IPS DF 6.9 (cell line): ENCODE measurements at places on chromosomes 7 and 10.

DNA sequence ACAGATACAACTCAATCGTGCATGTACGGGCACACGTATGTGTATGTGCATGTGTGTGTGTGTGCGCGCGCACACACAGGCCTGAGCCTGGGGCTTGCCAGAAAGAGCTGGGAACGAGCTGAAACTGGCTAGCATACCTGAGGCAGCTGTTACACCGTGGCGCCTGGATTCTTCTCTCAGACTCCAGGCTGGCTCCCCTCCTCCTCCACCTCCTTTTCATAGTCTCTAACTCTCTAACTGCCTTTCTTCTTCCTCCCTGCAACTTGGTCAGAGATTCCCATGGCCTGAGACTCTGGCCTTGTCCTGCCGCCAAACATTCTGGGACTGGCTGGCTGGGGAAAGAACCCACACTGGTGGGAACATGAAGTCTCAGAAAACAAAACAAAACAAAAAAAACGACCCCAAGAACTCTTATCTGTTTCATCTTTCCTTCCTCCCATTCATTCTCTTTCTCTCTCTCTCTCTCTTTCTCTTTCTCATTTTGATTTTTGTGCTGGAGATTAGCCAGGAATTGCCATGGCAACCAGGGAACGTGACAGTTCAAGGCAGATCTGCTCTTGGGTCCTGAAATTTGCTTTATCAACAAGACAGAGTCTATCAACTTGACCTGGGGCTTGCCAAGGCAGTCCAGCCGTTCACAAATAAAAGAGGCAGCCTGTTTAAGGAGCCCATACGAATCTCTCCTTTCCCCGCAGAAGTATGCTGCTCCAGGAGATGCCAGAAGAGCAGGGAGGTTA, 76.8 kb upstream of the SEM1 start:
- DNase-seq, result peak; percentile 31

GRCh38 chr10:36872702-36873393, 252.6 kb upstream of the ANKRD30A start:
- no peak for DNase-seq

DNA sequence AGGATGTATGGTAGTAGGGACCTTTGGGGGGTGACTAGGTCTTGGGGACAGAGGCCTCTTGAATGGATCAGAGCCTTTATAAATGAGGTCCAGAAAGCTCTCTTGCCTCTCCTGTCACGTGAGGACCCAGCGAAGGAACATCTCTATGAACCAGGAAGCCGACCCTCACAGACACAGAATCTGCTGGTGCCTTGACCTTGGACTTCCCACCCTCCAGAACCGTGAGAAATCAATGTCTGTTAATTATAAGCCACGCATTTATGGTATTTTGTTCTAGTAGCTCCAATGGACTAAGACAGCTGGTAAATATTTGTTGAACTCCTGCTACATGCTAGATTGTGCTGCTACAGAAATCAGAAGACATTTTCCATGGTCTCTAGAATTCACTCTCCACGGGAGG, 276.9 kb downstream of the SFMBT2 start:
- DNase-seq, result no peak

DNA sequence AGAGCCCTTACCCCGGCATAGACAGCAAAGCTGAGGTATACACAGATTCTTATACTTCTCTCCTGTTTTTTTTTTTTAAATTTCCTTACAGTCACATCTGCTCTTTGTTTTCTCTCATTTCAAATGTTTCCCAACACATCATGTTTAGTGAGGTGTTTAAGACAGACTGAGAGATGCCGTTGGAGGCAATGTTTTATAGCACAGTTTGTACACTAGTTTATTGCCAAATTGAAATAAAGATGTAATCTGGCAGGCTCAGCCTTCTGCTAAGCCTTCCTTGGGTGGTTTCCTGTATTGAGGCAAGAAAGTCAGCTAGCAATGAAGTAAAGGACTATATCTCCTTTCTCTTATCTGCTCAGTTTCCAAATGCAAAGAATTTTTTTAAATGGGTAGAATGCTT, 393.4 kb downstream of the SORCS1 start:
- no peak for DNase-seq

DNA sequence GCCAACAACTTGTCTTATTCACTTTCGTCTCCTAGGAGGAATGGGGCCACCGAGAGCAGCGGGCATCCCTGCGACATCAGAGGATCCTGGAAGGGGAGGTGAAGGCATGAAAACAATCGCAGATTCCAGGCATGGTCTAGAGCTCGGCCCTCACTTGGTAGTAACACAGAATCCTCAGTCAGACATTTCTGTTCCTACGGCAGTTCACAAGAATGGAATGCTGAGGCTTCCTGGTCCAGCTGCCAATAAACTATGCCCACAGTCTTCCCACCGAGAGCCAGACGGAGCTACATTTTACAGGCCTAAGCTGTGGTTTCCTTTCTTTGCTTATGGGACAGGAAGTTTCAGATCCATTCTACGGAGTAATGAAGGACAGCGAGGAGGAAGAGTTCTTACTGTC, 75.8 kb downstream of the OR13A1 start:
- DNase-seq, result no peak

- no peak for DNase-seq
Observed at GRCh38 chr7:77831481-77831880, 32.9 kb downstream of the PHTF2 start.

- DNase-seq, result no peak
Observed at GRCh38 chr10:77430530-77430929, 207.1 kb downstream of the KCNMA1 start.

DNA sequence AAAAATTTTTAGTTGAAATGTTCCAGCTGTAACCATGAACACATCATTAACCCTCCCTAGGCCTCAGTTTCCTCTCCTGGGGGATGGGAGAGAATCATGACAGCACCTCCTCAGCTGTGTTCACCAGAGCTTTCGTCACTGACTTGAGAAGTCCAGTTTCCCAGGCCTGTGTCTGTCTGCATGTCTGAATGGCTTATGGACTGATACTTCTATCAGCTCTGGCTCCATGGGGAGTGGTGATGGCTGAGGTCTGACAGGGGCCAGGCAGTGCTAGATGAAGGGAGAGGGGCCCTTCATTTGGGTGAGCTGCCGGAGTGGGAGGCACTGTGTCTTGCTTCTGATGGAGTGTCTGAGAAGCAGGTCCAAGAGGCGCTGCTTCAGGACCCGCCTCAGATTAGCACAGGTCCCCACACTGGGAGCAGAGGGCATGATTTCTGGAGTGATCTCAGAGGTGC, 192.9 kb downstream of the PTPN20 start:
- DNase-seq, result no peak

DNA sequence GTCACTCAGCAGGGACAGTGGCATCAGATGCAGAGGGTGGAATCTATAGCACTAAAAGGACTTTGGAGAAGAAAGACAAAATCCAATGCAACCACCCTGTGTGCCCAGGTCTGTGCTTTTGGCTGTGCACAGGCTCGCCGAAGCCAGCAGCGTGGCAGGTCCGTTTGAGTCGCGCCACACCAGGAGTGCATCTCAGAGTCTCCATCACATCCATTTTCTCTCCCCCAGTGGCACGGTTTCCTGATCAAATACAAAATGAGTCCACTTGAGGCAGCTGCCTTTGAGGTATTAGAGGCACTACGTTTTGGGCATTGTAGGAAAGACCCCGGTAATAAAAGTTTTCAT, 23.4 kb upstream of the PROSER2 start:
- DNase-seq, result no peak

DNA sequence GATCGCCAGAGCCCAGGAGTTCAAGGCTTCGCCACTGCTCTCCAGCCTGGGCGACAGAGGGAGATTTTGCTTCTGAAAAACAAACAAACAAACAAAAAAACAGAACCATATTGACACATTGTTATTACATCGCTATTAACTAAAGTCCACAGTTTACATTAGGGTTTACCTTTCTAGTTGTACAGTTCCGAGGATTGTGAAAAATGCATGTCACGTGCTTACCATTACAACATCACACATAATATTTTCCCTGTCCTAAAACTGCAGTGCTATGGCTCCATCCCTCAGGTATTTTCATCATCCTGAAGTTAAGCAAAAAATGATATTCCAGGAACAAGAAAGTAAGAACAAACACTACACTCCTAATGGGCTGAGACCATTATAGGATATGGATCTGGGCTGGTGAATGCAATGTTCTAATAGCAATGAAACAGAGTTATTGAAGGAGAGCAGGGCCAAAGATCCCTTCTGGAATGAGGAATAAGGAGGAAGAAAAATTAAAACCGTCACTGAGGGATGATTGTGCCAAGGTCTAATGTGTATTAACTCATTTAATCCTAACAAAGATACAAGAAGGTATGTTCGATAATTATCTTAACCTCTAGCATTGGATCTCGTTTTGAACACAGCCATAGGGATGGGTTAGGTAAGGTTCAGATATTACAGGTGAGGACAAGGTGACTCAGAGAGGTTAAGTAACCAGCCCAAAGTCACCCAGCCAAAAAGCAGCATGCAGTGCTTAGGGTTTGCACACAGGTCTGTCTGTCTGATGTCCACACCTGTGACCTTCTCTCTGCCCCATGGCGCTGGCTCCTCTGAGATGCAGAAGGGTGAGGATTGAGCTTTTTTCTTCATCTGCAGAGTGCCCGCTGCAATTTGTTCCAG, 14.0 kb upstream of the CUX1 start:
- DNase-seq, result no peak

- no peak for DNase-seq
Observed at GRCh38 chr10:63264617-63265221, 131.6 kb downstream of the NRBF2 start.

DNA sequence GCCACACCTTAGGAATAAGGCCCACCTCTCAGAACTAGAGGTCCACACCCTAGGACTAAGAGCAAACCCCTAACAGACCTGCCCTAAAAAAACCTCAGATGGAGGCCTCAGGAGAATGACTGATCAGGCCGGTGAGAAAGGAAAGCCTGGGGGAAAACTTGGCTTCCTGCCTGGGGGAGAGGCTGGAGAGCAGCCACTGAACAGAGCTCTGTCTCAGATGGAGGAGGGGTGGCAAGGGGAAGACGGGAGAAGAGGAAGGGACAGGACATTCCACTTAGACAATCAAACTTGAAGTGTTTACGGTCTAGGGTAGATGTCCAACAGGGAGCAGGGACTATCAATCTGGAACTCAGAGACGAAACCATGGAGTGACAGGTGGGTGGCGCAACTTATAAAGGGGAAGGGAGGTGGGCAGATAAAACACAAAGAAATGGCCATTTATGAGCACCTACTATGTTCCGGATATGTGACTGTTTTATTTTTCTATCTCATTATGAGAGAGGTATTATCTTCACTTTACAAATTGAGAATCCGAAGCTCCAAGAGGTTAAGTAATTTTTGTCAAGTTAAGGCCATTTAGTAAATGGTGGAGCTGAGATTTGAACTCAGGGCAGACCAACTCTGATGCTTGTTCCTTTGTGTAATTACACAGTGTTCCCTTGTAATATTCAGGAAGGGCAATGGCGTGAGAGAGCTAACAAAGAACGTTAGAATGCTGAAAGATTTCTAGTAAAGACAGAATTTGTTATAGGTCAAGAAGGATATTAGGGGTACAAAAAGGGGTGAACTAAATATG, 82.6 kb downstream of the DNMBP start:
- DNase-seq, result no peak

DNA sequence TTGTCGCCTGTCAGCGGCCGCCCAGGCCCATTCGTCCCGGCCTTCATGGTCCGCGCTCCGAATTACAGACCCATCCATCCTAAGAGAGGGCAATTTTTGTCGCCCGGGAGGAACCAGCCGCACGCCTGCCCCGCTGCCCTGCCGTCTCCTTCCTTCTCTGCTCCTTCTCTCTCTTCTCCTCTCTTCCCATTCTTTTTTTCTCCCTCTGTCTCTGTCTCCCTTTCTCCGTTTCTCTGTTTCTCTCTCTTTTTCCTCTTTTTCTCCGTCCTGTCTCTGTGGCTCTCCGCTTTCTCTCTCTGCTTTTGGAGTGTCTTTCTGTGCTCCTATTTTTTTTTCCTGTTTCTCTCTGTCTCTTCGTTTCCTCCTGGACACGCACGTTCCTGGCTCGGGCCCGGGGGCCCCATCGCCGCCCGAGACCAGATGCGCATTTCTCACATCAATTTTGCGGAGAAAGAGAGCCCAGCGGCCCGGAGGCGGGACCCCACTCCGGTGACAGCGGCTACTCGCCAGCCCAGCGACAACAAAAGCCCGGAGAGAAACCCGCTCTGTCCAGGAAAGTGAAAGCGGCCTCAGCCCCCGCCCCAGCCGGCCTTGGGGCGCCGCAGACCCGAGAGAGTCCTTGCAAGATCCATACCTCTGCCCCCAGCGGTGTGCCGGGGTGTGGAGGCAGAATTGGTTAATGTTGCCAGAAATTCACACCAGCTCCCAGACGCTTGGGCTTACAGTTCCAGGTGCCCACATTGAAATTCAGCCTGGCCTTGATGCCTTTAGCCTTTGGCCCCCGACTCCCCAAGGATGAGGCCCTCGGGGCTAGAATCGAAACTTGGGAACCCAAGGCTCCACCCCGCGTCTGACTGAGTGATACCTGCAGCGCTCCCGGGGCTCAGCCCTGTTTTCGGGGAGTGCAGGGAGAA, 4.1 kb downstream of the LBX1 start:
- no peak for DNase-seq
